ENCODE measurements at places on chromosomes 11 and 22.
A peak's percentile ranks its signal among the peaks of the same experiment; 100 is the strongest.

DNA sequence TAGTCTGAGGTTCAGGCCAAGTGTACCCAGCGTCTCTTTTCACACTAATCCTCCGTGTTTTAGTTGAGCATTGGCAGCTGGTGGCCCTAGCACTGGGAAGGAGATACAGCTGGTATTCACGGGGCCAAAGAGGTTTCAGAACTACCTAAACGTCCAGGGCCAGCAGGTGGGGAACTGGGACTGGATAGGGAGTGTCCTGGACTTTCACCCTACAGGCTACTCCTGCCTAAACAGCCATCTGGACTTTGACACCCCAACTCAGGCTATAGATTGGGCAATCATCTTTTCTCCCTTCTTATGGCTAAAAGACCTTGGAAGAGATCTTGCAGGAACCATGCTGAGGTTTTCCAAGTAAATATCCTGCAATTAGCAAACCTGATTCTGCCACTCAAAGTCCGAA, 2.8 kb downstream of the SPON1 start:
- no peak for DNase-seq

DNA sequence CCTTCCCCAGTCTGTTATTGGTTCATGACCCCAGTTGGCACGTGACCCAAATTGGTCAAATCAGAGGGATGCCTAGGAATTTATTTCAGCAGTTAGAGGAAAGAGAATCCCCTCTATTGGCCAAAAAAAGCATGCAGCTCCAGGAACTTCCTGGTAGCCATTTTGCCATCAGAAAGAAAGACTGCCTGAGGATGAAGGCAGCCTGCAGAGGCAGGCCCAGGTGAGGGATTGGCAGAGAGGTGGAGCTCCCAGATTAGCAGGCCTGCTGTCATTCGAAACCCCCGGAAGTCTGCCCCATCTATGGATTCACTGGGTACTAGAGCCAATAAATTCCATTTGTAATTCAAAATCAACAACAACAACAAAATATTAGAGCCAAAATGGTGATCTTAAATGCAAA, 207.6 kb downstream of the CWF19L2 start:
- no peak for DNase-seq

- no peak for DNase-seq
These were observed 19.0 kb downstream of the RSF1 start for GRCh38 chr11:77801477-77801876.

- DNase-seq: no peak
These were observed 526.1 kb downstream of the MIAT start for GRCh38 chr22:27183474-27183873.

- peak; percentile 75 for DNase-seq
These were observed 66.7 kb downstream of the SYN3 start for GRCh38 chr22:32991353-32992101.

All from left ventricle myocardium superior (tissue), 1 donor.